ENCODE measurements at places on chromosomes 4 and X.

GRCh38 chr4:143148521-143148920 is 36.2 kb upstream of the USP38 start:
- no peak for DNase-seq

DNA sequence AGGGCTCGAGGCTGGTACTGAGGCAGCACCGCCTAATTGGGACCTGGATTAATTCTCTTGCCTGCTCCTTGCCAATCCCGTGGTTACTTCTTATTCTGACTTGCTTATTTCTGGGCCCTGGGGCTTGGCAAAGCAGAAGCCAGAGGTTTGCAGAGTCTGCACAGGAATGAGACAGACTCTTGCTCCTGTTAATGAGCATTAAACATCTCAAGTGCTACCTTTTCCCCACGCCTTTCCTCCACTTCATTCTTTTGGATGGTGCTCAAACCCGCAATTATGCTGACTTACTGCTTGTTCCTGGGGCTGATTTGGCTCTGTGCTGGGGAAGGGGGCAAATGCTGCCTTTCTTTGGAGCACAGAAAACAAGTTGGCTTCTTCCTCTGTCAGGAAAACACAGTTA is 16.5 kb upstream of the STOX2 start:
- no peak for DNase-seq

- DNase-seq = no peak
These were observed 3.6 kb downstream of the APOO start for GRCh38 chrX:23904096-23904495.

GRCh38 chr4:72118017-72118416 is 86.2 kb downstream of the NPFFR2 start:
- DNase-seq = no peak

- DNase-seq = no peak
These were observed 4.0 kb downstream of the BEND4 start for GRCh38 chr4:42148425-42148824.

DNA sequence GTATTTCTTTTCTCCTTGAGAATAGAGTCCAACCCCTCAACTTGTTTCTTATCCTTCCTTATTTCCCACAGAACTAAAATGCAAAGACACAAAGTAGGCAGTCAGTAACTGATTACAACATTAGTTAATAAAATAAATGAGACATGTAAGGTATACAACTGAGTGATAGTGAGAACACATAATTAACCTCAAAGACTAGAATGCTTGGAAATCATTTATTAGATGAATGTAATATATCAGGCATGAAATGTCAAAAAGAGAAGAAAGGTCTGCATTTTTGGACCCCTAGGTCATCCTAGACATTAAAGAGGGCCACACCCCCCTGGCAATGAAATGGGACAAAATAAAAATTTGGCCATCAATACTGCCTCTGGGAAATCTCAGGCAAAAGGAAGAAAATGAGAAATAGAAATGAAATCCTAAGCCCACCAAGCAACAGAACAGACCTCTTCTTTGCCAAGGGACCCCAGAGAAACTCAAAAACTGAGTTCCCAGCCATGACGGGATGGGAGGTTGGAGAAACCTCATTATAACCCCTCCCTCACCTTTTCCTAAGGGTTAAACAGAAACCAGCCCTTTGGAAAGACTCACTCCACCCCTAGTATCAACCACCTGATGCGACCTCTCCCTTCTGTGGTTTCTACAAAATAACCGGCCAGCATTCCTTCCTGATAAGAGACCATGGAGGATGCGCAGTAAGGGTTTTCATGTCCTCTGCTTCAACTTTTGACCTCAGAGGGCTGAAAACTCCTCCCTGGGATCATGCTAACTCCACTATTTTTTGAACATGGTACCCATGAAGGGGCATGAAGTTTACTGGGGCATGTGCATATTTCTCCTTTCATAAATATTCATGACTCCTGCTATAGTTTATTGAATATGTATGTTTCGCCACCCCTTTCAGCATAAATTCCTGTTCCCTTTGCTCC is 90.0 kb upstream of the EXOC1L start:
- DNase-seq = no peak
